ENCODE measurements at places on chromosomes 16 and 17.

- no peak for DNase-seq
These were observed 14.5 kb upstream of the LDHD start for GRCh38 chr16:75131081-75131480.

DNA sequence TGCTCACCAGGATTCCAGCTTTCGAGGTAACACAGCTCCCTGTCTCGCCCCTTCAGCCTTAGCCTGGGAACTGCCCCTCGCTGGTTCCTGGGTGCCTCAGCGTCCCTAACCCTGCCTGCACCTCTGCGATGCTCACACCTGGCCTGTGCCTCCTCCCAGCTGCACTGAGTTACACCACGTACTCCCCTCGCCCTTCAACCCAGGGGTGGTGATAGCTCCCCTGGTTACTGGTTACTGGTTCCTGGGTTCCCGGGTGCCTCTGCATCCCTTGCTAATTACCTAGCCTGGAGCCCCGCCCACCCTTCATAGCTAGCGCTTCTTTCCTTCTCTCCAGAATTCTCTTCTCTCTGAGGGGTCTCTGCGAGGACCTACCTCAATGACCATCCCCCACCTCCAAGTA is 65.3 kb upstream of the PLCG2 start:
- no peak for DNase-seq

DNA sequence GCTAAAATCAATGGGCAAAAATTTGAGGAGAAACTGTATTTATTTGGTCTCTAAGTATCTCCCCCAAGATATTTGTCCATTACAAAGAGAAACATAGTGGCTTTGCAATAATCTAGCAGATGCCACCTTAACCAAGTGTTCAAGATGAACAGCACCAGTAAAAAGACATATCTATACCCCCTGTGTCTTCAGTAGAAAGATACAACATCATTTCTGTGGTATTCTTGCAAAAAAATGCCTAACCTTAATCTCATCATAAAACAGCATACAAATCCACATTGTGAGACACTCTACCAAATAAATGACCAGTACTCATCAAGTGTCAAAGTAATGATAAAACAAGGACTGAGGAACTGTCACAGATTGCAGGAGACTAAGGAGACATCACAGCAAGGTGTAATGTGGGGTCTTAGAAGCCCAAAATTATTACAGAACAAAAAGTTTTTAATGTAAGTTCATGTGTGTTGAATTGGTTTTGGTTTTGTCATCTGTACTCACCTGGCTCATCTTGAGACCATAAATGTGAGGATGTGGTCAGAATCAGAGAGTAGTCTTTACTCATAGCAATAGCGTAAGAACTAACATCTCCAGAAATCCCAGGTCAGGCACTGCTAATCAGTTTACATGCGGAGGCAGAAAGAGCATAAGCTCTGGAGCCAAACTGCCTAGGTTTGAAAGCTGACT is 77.2 kb downstream of the AATF start:
- DNase-seq, result no peak

DNA sequence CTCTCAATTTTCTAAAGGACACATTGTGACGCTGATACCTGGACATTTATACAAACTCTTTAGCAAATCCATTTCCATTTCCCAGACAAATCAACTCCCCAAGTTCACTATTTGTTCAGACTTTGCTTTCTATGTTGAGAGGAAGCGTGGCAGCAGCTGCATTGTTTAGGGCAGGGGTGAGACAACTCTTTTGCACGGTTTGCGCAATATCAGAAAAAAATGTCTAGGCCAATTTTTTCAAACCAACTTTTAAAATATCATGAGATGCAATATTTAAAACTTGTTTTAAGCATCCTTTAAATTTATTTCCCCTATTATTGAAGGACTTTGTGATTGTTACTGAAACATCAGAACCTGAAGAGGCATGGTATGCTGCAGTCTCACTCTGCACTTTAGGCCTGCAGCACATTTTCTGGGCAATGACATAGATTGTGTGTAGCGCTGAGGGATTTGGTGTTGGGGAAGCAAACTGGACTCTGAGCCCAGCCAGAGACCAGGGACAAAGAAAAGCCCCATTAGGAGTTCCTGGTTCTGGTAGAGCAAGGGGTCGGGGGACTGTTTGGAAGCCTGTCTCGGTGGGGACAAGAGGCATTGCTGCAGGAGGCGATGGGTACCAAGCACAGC is 6.4 kb upstream of the CCDC182 start:
- DNase-seq, result no peak

GRCh38 chr16:89707695-89708094 is 6.2 kb upstream of the SPATA2L start:
- DNase-seq, result no peak

GRCh38 chr16:9012848-9013507 is 49.3 kb upstream of the USP7 start:
- DNase-seq, result no peak

DNA sequence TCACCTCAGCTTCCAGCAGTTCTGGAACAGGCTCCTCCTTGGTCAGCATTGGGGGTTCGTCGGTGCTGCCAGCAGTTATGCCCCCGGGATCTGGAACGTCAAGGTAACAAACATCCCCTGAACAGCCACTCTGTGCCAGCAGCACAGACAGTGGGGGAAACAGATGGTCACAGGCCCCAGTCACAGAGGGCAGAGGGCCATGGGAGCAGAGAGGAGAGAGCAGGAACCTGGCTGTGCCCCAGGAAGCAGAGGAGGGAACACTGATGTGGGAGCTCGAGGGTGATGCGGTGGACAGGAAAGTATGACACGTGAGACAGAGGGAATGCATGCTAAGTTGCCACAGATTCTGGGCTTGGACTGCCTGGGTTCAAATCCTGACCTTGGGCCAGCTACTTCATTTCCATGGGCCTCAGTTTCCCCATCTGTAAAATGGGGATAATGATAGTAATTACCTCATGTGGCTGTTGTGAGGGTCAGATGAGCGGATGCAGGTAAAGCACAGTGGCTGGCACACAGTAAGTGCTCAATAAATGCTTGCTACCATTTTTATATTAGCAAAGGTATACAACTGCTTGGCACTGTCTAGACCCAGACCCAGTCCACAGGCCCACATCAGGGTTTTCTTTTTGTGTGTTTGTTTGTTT is 4.9 kb downstream of the BCL7C start:
- DNase-seq, result no peak

Measured in activated CD4-positive, CD25-positive, alpha-beta regulatory T cell treated with anti-CD3 and anti-CD28 coated beads, Interleukin-2, amount 50 U/mL, for 16 hours (primary cell).